ENCODE measurements at places on chromosomes 7 and 10.

DNA sequence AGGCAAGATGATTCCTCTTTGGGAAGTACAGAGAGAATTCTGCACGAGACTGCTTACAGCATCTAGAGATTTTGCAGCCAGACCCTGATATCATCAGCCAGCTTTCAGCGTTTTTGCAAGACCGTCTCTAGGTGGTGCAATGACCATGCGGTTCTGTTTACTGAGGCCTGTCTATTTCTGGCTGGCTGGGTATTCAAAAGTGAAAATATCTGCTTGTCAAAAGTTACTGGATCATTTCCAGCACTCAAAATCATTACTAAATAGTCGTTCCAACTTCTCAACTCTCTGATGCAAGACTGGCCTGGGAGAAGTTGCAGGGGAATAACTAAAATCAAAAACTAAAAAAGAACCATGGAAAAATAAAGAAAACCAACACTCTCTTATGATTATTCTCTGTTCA is 240.1 kb downstream of the ELMO1 start:
- DNase-seq = no peak

DNA sequence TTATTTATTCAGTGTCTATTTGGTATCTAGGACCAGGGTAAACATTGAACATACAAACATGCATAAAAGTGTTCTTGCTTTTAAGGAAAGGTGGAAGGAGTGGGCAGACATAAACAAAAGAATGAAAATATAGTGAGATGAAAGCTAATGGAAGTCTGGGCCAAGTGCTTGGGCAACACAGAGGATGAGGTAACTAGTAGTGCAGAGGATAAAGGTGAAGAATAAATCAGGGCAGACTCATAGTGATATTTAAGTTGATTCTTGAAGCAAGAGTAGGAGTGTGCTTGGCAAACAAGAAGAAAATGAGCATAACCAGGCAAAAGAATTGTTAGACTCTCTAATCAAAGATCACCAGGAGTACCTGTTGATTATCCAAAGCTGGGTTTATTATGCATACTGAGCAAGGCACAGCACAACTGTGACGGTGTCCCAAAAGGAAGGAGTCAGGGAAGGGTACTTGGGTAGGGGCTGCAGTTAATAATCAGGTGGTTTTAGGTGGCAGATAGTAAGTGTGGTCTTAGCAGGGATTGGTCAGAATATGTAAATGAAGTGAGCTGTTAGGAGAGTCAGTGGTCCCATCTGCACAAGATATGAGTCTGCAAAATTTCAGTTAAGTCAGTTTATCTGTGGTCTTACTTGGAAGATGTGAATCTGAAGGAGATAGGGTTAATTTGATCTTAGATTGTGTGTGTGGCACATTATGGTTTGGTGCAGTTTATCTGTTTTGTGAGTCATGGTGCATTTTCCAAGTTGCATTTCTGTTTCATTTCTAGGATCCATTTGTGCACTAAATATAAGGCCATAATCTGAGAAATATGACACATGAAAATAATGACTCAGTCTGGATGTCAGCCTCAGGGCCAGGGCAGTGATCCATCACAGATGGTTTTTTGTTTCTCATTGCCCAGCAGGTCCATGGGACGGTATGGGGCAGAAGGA is 30.6 kb upstream of the TAX1BP1 start:
- no peak for DNase-seq

DNA sequence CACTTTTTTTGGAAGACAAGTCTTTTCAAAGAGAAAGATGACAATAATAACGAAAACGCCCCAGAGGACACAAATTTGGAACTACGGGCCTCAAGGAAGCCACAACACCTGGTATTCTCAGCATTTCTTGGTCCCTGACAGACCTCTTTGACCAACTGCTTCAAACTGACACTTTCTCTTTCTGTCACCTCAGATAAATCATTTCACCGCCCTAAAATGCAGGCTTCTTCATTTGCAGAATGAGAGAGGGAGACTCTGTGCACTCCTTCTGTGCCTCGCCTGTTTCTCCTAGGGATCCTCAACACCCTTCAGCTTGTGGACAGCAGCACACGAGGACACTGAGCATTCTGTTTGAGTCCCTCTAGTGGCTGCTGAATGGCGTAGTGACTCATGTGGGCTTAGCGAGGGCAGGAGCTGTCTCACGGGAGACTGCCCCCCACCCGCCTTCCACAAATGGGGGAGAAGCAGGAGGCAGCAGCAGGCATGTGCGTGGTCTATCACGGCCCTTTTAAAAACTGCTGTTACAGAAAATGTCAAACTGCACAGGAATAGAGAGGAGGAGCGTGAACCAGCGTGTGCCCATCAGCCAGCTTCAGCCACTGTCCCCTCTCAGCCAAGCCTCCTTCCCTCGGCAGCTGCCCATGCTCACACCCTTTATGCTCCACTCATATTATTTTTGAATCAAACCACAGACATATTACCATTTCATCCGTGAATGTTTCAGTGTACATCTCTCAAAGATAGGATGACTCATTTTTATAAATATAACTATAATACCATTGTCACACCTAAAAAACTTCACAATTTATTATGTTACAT is 41.4 kb downstream of the GSDME start:
- DNase-seq = no peak

GRCh38 chr10:6401558-6402348 is 178.3 kb downstream of the PRKCQ start:
- DNase-seq = peak; percentile 36

DNA sequence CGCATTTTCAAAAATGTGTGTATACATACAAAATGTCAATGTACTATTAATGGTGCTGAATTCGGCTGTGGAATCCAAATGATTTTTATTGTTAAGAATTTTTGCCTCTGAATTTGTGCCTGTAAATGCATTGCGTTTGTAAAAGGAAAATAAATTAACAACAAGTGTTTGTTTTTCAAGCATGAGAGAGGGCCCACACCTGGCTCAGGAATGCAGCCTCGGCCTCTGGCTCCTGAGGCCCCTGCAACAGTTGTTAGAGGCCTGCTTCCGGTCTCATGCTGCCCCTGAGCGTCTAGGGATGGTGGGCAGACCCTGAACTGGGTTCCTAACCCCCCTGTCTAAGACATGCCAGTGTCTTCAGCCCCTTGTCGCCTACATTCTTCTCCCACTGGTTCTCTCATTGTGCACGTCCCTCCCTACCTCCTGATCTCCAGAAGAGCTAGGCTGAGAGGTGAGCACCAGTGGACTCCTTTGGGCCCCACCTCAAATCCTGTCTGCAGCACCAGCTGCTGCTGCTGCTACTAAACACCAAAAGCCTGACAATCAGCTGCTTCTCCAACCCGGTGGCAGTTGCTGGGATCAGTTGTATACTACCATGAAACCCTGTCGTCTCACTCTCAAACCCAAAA is 1.9 kb upstream of the BTBD16 start:
- no peak for DNase-seq

DNA sequence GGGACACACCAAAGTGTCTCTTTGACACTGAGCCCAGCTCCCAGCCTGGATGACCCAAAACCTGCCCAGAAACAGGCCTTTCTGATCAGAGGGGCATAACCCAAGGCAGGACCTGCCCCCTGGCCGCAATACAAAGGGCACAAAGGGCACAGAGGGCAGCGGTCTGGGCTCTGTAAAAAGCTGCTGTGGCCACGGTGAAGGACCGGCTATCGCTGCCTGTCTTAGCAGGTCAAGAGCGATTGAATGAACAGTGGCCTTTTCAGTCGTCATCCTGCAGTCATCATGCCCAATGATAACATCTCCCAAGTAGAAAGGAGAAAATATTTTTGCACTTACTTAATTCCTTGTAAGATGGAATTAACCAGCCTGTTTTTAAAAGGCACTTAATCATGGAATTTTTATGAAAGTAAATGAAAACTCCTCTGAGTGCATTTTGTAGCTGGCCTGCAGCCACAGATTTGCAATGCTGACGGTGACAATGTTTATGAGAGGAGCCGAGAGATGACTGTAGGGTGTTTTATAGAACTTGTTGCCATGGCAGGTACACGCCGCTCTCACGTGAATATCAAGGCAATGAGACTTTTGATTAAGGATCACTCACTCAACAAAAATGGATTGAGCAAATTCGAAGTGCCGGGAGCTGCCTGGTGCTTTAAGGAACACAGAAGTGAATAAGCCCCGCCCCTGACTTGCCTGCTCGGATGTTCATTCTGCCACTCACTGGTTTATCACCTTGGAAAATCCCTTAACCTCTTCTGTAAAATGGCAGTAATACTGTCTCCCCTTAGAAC is 47.3 kb upstream of the BHLHA15 start:
- DNase-seq = no peak

Data from CD4-positive, alpha-beta T cell (primary cell).